NCI-H526 (cell line): ENCODE measurements at places on chromosomes 1 and 21.

- DNase-seq: no peak
Observed at GRCh38 chr1:230205719-230206198, 138.7 kb downstream of the GALNT2 start.

DNA sequence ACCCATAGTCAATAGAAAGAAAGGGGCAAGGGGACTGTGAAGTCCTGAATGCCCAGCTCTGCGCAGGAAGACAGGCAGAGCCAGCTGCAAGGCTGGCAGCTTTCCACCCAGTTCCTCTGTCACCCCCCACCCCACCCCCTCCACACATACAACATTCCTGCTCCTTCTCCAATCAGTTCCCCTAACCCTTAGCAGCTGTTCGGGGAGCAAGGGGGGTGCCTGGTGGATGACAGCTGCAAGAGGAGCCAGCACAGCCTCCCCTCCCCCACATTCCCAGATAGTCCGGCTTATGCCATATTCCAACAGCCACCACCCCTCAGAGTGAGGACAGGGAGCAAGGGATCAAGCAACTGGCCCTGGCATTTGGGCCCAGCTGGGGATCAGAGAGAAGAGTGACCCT, 9.7 kb downstream of the ARHGEF2 start:
- DNase-seq: no peak

GRCh38 chr1:203791498-203791897, 3.9 kb upstream of the ZBED6 start:
- DNase-seq: no peak

DNA sequence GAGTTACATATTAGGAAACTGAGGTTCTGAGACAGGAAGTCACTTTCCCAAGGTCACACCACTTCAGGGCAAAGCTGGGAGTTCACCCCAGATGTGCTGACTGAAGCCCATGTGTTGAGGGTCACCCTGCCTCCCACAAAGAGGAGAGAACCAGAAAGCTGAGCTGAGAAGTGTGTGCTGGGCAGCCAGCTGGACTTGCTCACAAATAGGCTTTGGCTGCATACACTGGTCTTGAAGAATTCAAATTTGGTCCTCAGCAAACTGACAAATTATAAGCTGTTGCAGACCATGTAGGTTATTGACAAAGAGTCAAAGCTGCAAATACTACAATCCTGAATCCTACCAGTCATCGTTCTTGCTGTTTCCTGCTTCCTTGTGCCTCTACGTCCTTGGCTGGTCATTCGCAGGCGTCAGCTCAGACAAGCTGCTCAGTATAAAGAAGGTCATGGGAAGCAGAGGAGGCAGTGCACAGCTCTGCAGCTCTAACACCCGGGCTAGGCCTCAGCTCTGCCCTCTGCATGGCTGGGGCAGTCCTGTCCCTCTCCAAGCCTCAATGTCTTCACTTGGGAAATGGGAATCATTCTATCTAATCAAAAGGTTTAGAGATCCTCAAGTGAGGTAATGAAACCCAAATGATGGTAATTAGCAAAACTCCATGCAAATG, 40.0 kb downstream of the CDCP2 start:
- no peak for DNase-seq

GRCh38 chr1:113947388-113948107, 18.4 kb downstream of the HIPK1 start:
- DNase-seq: no peak
